ENCODE measurements at places on chromosomes 2 and 18.

DNA sequence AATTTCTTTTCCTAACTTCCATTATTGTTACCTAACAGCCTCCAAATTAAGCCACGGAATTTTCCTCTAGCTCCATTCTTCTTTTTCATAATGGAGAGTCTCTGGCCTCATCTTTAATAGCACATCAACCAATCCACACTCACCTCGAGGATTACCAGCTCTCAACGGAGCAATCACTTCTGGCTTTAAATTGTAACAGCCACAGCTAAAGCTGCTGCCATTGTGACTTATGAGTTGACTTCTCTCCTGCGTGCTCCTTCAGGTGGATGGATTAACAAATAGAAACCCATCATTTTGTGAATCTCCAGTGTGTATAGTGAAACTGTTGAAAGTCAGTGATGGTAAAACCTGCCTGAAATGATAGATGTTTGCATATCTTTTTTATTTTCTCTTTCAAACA lies 24.9 kb upstream of the SLC5A7 start:
- DNase-seq, result no peak

DNA sequence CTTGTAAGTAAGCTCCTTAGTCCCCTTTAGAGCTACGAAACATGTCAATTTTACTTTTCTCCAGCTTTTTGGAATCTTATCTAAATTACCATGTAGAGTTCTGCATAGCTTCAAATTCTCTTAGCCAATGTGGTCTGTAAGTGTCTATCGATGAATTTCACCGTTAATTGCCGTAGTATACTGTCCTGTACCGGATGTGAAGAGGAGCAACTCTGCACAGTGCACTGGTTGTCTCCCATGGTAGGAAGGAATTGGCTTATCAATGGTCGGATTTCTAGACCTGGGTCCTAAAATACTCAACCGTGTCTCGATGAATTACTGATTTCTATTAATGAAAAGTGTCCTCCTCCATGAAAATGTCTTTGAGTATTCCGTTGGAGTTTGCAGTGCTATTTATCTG lies 1.9 kb downstream of the NOP58 start:
- no peak for DNase-seq

GRCh38 chr2:215607766-215608165 lies 171.9 kb upstream of the FN1 start:
- no peak for DNase-seq

DNA sequence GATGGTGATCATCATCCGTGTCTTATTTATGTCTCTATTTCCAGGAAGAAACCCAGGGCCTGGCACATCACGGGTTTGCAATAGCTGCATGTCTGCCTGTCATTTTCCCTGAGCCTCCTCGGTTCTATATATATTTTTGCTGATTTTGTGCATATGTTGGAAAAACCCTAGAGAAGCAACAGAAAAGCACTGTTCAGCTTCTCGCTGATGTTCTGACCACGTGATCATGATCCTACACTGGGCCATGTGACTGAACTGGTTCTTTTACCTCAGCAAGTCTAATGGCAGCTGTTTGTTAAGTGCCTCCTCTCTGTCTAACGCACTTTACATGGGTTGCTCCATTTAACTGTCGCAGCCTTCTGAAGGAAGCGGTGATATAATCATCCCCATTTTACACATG lies 71.3 kb downstream of the CMPK2 start:
- DNase-seq, result no peak

DNA sequence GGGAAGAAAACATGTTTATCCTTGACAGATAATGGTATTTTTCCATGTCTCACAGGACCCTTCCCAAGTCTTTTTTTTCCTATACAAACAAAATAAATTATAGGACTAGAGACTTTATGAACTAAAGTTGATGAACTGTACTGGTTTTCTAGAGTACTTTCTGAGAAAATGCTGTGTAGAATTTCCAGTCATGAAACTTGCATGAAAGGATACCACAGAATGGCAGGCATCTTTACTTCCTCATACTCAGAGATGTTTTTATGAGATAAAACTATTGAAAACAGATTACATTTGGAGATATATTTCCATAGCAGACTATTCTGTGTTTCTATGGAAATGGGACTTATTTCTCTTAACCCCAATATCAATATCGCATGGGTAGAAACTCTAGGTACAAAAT lies 403.5 kb downstream of the PARD3B start:
- DNase-seq, result no peak

- no peak for DNase-seq
These were observed 5.6 kb upstream of the CENPA start for GRCh38 chr2:26780203-26780760.

DNA sequence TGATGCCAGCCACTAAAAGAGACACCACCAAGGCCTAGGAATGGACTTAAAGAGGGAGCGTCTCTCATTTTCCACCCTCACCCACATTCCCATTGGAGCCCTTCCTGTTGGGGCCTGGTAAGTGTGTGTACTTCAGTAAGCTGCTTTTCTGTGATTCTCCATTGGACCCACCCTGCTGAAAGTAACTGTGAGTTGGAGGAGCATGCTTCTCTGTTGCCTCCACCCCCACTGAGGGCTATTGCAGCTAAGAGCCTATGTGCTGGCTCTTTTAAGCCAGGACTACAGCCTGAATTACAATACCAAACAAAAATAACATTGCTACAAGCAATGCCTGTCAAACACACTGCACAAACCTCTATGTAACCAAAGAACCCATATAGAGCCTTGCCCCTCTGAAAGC lies 81.1 kb downstream of the TRABD2A start:
- no peak for DNase-seq

DNA sequence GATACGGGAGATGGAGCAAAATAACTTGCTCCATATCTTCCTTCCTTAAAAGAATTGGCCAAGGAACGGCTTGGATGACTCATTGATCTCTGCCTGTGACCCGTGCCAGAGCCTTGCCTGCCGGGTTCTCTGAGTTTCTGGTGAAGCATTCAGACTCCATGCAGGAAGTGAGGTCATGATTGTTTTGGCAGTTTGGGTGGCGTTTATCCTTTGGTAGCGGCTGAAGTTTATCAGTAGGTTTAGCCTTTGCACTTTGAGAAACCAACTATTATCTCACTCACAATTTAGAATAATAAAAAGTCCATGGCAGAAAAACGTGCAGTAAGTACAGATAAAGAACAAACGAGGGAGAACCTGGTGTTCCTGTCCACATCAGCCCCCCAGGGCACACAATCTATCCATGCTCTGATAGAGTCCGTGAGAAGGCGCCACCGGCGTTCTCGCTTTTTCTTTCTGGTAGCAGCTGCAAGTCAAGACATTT lies 15.0 kb upstream of the CTAGE1 start:
- DNase-seq, result no peak

DNA sequence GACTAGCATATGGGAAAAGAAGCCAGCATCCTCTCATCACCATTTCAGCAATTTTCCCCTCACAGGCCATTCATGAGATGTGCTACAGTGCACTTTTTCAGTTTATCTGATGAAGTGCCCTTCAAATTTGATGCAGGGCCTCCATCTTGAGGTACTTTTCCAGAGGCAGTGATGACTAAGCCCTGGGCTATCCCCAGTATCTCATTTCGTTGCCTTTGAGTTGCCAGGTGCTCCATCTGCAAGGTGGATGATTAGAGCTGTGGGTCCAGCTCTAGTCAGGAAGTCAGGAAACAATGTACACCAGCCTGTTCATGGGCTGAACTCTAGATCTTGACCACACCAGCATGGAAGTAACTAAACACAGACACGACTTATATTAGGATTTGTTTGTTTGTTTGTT lies 425.2 kb downstream of the METTL4 start:
- DNase-seq, result no peak

DNA sequence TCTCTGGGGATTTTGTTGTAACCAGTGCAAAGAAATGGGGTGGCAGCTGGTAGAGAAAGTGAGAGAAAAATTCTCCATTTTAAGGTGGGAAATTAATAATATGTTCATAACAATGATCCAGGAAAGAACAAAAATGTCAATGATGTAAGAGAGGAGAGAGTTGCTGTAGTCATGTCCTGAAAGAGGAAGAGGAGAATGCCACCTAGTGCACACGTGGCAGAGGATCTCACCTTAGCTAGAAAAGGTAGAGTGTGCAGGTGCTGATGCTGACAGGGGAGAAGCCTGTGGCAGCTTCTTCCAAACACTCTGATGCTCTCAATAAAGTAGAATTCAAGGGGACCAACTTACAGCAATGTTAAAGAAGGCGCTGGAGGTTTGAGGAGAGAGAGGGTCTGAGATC lies 282.9 kb upstream of the PKDCC start:
- no peak for DNase-seq

GRCh38 chr2:172038121-172038520 lies 38.4 kb downstream of the METAP1D start:
- DNase-seq, result no peak

DNA sequence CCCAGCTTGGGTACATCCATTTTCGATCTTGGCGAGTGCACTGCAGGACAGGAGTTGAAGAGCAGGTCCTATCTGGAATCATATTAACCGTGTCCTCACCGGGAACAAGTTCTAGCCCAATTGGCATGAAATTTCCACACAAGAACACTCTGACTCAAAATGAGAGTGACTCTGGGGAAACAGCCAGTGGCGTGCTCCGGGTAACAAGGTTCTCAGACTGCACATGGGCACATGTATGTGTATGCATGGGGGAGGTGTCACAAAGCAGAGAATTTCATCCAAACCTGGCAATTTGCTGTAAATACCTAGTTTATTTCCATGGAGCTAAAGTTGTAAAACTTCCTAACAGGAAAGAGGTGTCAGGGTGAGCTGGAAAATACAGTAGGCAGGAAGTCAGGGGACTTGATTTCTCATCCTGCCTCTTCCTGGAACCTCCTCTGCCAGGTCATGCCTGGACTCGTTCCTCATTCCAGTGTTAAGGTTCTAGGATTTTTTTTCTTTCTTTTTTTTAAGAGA lies 1.7 kb downstream of the TUBB6 start:
- DNase-seq, result no peak

- peak; percentile 71 for DNase-seq
These were observed 1.0 kb upstream of the NFATC1 start for GRCh38 chr18:79394534-79395307.

DNA sequence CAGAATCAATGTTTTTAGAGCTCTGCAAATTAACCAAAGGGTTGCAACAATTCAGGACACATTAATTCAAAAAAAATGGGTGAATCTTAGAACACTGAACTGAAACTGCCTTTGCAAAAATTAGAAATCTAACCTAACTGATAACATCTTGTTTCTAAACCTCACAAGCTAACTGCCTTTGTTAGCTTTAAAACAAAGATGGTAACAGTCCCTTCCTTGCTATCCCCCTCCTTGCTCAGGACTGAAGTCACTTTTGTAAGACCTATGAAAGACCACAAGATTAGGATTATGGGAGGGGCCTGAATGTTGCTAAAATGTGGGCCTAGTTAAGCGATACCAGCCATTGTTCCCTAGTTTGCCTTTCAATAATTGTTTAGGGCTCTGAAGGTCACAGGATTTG lies 44.9 kb upstream of the LONRF2 start:
- no peak for DNase-seq

Data from GM13977 (cell line).